ENCODE measurements at places on chromosomes 7 and 10. TPM values are rescaled to one million over a fixed set of nuclear protein-coding genes. Genes with fewer than 3 reads are reported as not detected.

GRCh38 chr10:3104251-3104918, 37.0 kb downstream of the PFKP start:
- H3K27me3 ChIP-seq = no peaks in the 10 kb centered on the region
- no peak overlapping the region for H3K4me3 ChIP-seq
- peaks cover 2% of the 10 kb centered on the region for H3K4me1 ChIP-seq
- H3K27ac ChIP-seq = peak overlapping the region; percentile 58

- no peak for DNase-seq
- H3K4me3 ChIP-seq = no peak within 1 kb of the TSS
- no peaks in the 10 kb centered on the region for H3K36me3 ChIP-seq
- no peaks in the 10 kb centered on the region for H3K4me1 ChIP-seq
Observed at GRCh38 chr7:48924433-48924832, at the start of gene CDC14C. Gene CDC14C, plus strand, starts transcription at chr7:48924547. Its CDS starts 126 bp downstream, at chr7:48924673.

- H3K36me3 ChIP-seq = no peaks in the 10 kb centered on the region
- no peaks in the 10 kb centered on the region for H3K27me3 ChIP-seq
- H3K27ac ChIP-seq = no peak overlapping the region
- no peak overlapping the region for H3K4me3 ChIP-seq
- no peaks in the 10 kb centered on the region for H3K4me1 ChIP-seq
Observed at GRCh38 chr7:121006711-121007315, 18.3 kb downstream of the CPED1 start.

DNA sequence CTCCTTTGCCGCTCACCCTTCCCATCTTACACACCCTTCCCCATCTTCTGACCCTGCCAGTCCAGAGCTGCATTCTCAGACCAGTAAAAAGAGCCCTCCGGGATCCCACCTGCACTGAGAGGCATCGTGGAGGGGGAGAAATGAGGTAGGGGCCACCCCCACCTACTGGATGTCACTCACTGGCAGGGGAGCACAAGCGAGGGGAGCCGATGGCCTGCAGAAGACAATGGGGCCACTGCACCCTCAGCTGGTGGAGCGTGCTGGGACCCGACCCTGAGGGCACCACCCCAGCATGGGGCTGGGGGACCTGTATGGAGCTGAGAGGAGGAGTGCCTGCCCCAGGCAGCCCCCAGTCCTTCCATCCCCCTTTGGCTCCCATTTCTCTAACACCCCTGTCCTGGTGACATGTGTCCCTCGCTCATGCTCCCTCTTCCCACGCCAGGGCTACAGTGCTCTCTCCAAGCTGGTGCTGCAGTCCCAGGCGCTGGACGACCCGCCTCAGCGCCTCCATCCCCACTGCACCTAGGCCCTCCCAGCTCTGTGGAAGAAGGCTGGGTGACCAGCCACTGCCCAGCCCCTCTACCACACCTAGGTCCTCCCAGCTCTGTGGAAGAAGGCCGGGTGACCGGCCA, 49.8 kb downstream of the RASGEF1A start:
- H3K36me3 ChIP-seq = no peaks in the 10 kb centered on the region
- no peak for DNase-seq
- H3K4me3 ChIP-seq = no peak overlapping the region

- H3K27me3 ChIP-seq = no peaks in the 10 kb centered on the region
- H3K4me3 ChIP-seq = no peak overlapping the region
- H3K27ac ChIP-seq = no peak overlapping the region
- no peak for DNase-seq
Observed at GRCh38 chr10:11593612-11594011, 17.8 kb downstream of the USP6NL start.

DNA sequence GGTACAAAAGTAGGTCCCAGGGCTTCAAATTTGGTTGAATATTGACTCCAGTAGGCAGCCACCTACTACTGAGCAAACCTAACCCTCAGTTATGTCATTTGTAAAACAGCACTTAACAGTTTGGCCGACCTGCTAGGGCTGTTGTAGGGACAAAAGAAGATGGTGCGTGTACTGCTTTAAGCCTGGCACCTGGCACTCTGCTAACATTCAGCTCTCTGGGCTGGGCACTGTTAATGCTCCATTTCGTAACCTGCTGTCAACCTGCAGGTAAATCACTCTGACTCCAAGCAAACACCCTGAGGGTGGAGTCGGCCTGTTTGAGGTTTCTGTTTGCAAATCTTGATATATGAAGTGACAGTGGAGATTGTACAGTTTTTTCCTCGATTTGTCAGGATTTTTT, 7.2 kb downstream of the ZKSCAN1 start:
- DNase-seq = no peak
- no peaks in the 10 kb centered on the region for H3K4me1 ChIP-seq

DNA sequence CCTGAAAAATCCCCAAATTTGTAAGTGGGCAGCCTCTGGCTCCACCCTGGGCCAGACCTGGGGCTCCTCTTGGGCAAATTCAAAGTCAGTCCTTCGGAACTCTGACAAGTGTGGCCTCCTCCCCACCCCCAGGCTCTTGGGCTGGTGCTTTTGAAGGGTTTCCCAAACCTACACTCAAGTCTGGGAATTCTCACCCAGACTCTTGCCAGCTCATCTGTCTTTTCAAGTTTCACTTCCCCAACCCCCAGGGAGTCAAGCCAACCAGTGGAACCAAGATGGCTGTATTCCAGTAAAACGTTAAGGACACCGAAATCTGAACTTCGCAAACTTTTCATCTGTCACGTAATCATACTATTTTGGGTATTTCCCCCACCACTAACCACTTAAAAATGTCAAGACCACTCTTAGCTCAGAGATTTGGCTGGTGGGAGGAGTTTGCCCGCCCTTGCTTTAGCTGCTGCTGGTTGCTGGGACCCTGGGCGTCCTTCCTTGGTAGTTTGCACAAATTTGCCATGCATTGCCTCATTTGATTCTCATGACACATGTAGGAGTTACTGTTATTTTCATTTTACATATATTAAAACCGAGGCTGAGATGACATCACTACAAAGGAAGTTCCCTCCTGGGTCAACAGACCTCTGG, 1.7 kb upstream of the MYO1G start:
- H3K27me3 ChIP-seq = no peaks in the 10 kb centered on the region
- H3K27ac ChIP-seq = peak overlapping the region; percentile 68
- peak; percentile 70 for DNase-seq
- H3K36me3 ChIP-seq = peaks cover 20% of the 10 kb centered on the region
- H3K4me3 ChIP-seq = no peak overlapping the region

MNX1 gene
- total RNA-seq = 0.77 TPM
